ENCODE measurements at places on chromosomes 5 and 9.

DNA sequence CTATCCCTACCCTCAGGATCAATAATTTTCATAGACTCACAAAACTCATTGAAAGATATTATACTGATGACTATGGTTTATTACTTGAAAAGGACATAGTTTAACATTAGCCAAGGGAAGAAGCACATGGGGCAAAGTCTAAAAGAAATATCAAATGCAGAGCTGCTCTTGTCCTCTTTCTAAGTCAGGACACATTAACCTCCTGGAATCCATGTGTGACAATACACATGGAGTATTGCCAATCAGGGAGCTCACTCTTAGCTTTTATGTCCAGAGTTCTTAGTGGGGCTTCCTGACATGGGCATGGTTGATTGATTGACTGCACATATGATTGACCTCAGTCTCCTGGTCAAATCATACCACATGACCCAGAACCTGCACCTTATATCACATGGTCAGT lies 165.5 kb upstream of the COX7C start:
- no peak for DNase-seq

GRCh38 chr9:127036437-127036836 lies 86.0 kb downstream of the ANGPTL2 start:
- no peak for DNase-seq

GRCh38 chr5:133130387-133131118 lies 78.7 kb downstream of the HSPA4 start:
- DNase-seq = no peak

GRCh38 chr5:38420691-38421390 lies 135.6 kb downstream of the LIFR start:
- DNase-seq = no peak

DNA sequence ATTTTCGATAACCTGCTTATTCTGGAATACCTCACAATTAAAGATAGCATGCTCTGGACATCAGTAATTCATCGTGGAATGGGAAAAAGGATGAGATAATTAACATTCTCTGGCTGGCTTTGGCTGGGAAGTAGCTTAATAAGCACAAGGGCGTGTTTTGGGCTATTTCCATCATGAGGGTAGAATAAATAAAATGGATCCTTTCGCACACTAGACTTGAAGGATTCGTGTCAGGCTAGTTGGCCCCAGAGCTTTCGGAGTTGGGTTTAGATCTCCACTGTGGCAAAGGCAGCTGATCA lies 151.2 kb upstream of the ADRA1B start:
- DNase-seq = no peak

GRCh38 chr5:74375271-74375670 lies 265.3 kb downstream of the ENC1 start:
- no peak for DNase-seq

DNA sequence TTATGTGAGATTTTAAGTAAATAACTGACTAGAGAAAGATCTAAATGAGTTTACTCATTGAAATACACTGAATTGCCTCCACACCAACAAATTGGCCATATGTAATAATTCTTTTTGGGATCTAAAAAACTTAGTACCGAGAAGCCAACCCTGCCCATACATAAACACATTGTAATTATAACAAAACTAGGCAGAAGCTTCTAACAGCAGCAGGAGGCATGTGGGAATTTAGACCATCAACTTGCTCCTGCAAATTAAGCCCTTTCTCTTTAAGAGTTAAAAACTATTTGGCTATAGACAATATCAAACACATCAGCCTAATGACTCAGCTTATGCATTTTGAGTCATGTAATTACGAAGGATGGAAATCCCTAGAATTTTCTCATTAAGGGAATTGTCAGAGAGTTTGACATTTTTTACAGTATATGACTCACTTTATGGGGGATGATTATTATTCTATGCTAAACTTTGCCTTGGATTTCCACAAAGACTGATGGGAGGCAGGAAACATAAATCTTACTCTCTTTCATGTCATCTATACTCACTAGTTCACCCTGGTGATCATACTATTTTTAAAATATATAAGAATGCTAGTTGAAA lies 1.0 kb downstream of the IL7R start:
- no peak for DNase-seq

- DNase-seq = no peak
Observed at GRCh38 chr9:95580812-95581761, 64.3 kb upstream of the PTCH1 start.

DNA sequence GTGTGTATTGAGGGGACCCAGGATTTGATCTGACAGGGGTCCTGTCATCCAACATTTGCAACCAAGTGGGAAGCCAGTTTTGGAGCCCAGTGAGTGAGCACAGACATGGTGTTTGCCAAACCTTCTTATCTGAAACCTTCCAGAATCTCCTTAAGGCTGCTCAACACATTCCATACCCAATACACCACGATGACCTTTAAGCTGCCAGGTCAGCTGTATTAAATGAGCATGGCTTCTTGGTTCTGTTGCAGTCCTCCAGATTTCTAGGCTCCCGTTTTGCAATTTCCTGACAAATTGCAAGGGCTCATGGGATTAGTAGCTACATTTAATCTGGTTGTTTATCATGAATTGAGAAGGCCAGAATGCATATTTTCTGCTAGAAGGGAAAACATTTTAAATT lies 124.2 kb upstream of the ATP10B start:
- no peak for DNase-seq

DNA sequence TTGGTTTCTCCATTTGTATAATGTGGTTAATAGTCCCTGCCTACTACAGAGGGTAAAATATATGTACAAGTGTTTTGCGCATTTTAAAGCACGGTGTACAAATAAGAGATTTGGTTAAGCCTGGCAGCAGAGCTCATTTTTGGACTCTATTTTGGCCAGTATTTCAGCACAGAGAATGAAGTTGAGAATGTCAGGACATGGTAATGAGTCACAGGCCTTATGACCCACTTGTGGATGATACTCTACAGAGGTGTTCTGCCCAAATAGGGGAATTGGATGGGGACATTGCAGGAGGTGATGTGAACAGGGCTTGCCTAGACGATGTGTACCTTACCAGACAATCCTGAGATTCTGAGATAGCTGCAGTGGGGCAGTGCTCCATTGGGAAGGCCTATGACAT lies 50.6 kb downstream of the MELK start:
- no peak for DNase-seq

Measured in stimulated activated CD8-positive, alpha-beta memory T cell treated with anti-CD3 and anti-CD28 coated beads, Interleukin-15, amount 100 ng/mL, for 48 hours (primary cell).